CD4-positive, alpha-beta T cell treated with Interferon gamma for 1 hour (primary cell): ENCODE measurements at places on chromosomes 5 and 9.

DNA sequence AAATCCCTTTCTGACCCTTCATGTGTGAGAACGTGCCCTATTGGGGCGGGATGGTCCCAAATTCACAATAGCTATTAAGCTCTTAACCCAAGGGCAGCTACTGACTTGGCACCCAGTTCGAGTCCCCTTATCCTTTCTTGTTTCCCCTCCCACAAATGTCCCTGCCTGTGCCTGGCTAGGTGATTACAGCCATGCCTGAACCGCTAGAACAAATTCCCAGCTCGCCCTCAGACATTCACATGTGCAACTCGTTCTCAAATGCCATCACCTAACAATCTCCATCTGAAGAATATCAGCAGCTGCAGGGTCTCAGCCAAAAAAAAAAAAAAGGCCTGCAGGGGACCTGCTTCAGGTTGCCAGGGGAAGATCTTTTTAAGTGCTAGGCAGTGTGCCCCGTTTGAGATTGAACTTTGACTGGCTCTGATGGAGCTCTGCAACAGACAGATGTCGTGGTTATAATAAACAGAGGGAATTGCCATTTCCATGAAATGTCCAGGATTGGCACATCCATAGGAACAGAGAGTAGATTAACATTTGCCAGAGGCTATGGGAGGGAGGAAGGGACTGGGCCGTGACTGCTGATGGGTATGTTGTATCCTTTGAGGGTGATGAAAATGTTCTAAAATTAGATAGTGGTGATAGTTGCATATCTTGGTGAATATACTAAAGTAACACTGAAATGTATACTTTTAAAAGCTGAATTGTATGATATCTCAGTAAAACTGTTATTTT lies 347.2 kb upstream of the WWC1 start:
- no peak for DNase-seq

GRCh38 chr9:91395553-91396471 lies 27.8 kb downstream of the NFIL3 start:
- DNase-seq = no peak

GRCh38 chr5:157487358-157487757 lies 27.3 kb downstream of the NIPAL4 start:
- DNase-seq = peak; percentile 72

DNA sequence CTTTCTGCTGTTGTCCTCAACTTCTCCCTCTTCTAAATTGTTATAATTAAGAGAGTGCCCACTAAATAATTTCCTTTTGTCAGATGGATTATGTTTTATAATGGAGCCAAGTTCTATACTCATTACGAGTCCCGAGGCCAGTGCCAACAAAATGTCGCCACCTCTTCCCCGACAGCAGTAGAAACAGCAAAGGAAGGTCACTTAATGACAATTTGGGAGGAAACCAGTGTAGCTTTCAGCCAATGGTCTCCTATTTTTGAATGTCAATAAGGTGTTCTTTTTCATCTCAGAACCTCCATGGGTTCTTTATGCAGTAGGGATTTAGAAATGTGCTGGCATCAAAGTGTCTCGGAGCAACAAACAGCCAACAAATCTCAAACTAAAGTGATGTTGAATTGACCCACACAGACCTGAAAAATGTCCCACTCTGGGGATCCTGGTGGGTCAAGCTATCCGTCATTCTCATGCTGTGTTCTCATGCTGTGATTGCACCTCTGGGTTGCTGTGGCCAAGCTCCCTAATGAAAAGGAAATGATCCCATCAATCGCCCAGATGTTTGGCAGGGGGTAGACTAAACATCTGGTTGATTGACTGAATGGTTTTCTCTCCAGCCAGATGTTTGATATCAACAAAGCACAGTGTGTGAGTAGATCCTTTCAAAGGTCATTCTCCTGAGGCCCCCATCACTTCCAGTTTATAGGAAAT lies 291.9 kb downstream of the DMAC1 start:
- DNase-seq = no peak

DNA sequence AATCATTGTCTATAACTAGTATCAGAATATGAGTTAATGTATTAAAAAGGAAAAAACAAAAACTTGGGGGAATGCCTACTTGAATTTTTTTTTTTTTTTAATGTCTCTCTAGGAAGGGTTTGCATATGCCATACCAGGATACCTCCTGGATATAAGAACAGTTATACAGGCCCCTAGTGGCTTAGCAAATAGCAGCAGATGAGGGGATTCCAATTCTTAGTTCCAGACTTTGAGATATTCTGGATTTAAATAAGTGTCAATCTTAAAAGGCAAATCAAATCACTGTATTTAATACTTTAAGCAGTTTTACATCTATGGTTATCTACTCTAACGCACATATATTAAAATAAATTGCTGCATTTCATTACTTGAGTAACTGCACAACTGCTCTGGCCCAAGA lies 1055.5 kb upstream of the DMAC1 start:
- no peak for DNase-seq

- no peak for DNase-seq
These were observed 3.4 kb downstream of the BTNL9 start for GRCh38 chr5:181043285-181044092.
